Head of caudate nucleus (tissue), 42 donors: ENCODE measurements at places on chromosomes 5 and 9.

GRCh38 chr5:180343831-180344695 is 9.1 kb downstream of the GFPT2 start:
- no peak for DNase-seq

DNA sequence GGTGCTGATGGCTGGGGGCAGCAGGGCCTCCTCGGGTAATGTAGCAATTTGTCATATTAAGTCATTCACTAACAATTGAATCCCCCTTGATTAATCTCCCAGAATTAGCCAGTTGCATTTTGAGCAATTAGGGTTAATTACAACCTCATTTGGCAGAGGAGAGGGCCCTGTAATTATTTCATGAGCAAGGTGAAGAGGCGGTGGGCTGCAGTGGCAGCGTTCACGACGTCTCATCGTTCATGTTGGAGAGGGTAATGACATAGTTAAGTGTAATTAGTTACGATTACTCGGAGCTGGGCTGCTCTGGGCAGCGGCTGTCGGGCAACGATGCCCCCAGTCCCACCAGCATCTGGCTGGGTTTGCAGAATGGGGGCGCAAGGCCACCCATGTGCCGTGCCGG is 46.0 kb downstream of the NEK6 start:
- DNase-seq, result no peak

DNA sequence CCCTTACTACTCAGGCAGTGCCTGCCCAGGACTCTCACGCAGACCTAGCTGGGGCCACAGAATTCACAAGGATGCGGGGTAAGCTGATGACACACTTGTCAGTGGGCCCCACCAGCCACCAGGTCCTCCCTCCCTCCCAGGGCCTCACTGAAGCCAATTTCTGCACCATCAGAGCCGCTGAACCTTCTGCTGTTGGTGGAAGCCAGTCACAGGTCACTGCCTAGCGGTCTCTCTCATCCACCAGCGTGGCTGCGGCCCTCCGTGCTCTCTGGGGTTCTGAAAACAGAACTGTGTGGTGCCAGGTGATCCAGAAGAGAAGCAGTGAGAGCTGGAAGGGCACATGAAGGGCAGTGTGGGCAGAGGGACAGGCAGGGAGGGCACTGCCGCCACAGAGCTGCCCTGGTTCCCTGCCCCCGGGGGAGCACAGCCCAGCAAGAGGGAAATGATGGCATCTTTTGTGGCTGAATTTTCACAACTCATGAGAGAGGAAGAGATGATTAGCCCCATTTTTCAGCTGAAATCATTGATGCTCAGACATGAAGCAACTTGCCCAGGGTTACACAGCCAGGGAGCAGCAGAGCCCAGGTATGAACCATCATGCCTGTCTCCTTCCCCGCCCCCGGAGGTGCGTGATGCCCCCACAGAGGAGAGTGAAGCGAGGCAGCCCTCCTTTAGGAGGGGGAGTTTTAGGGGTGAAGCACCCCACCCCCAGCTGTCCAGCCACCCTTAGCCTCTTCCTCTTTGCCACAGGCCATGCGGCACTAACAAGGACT is 41.4 kb upstream of the CPLX2 start:
- DNase-seq, result no peak

GRCh38 chr9:105206496-105206820 is 38.0 kb upstream of the SLC44A1 start:
- DNase-seq, result no peak

- DNase-seq, result no peak
Measured at GRCh38 chr5:122301016-122301415, 11.0 kb upstream of the SNCAIP start.

- DNase-seq, result no peak
Measured at GRCh38 chr5:108516785-108517184, 134.9 kb upstream of the FBXL17 start.

- no peak for DNase-seq
Measured at GRCh38 chr5:171525085-171525484, 105.6 kb downstream of the FGF18 start.

- no peak for DNase-seq
Measured at GRCh38 chr5:102922799-102923477, 167.8 kb downstream of the PAM start.

DNA sequence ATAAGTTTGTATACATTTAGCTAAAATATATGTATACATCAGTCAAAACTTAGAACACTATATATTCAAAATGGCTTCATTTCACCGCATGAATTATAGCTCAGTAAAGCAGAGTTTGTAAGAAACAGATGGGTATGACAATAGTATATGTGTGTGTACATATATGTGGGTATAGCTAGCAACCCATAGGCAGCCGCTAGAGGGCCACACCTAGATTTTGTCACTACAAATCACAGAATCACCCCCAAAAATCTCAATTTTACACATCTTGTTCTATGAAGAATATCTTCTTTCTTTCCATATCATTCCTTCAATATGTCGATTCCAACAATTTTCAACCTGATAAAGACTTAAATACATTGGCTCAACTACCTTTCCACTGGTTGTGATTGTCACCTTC is 357.8 kb upstream of the CCNG1 start:
- no peak for DNase-seq

DNA sequence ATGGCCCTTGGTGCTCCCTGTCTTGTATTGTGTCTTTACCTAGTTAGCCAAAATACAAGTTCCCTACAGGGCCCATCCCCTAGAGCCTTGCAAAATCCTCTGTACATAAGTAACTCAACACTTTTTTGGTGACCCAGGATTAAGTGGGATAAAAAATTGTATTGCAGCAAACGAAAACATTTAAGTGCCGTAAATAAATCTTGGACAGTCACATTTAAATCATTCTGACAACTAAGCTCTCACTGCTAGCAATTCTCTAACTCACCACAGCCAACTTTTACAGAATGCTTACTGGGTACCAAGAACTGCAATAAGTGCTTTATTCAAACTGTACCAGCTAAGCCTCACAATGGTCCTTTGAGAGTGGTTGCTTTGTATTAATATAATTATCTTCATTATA is 56.6 kb downstream of the GNAQ start:
- no peak for DNase-seq

GRCh38 chr9:127817881-127818434 is 15.3 kb downstream of the FPGS start:
- no peak for DNase-seq

GRCh38 chr5:23820765-23821471 is 313.5 kb downstream of the PRDM9 start:
- DNase-seq, result no peak
